Lung (tissue), 17 donors: ENCODE measurements at places on chromosomes 2 and 18. TPM values are rescaled to one million over a fixed set of nuclear protein-coding genes. Genes with fewer than 3 reads are reported as not detected.
A peak's percentile ranks its signal among the peaks of the same experiment; 100 is the strongest.

DNA sequence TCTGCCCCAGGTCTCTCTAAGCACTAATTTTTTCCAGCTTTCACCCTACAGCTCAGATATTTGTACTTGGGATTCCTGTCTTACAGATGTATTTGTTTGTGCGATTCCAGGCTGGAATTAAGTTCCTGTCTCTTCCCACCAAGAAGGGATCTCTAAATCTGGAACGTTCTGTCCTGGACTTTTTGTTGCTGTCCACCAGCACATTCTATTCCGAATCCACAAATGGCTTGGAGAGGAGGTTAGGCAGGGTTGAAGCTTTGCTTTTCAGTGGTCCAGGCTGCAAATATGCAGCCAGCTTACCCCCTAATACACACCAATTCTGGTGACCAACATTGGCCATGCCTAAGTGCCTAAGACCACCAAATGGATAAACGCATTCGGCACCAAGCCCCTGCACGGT, 315.0 kb downstream of the TNS1 start:
- no peak for DNase-seq
- no peaks in the 10 kb centered on the region for H3K4me1 ChIP-seq
- no peak overlapping the region for H3K27ac ChIP-seq
- no peak overlapping the region for H3K4me3 ChIP-seq

DNA sequence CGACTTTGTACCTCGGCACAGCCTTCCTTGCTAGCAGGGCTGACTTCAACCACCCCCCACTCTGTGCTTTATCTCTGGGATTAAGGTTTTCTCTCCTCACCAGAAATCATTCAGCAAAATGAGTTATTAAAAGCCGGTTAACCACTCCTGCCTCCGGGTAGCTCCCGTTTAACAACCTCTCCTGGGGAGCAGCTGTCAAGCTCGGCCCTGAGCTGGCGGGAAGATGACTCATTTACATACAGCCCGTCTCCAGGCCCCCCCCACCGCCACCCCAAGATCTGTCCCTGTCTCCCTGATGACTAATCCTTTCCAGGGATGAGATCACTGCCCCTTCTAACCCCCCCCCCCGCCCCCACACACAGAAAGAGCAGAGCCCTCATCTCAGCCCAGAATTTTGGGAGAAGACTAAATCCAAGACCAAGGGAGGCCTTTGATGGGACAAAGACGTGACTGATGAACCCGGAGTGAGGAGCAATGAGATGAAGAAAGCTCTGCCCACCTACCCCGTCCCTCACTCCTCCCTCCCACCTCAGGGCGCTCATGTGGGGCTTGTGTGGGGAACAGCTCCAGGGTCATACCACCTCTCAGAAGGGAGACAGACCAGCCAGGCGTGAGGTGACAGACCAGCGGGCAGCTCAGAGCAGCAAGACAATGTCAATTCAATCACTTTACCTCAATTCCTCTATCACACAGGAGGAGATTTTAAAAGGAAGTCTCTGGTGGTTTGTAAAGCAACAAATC, 131.4 kb downstream of the MSH2 start:
- H3K27me3 ChIP-seq = no peaks in the 10 kb centered on the region
- no peaks in the 10 kb centered on the region for H3K4me1 ChIP-seq
- no peaks in the 10 kb centered on the region for H3K36me3 ChIP-seq
- no peak overlapping the region for H3K27ac ChIP-seq
- no peak overlapping the region for H3K4me3 ChIP-seq
- no peak for DNase-seq

- H3K4me1 ChIP-seq = no peaks in the 10 kb centered on the region
- DNase-seq = peak; percentile 50
- peaks cover 30% of the 10 kb centered on the region for H3K36me3 ChIP-seq
- H3K4me3 ChIP-seq = peak overlapping the region; percentile 66
These were observed 593 bp downstream of the ZNF514 start for GRCh38 chr2:95158891-95159619.

IGFBP5 gene
- 196 TPM for total RNA-seq

MC5R gene
- total RNA-seq = not detected
